Activated CD8-positive, alpha-beta memory T cell treated with anti-CD3 and anti-CD28 coated beads, Interleukin-2, amount 10 ng/mL, durations not matched to agents 7 days and 5 days (primary cell): ENCODE measurements at places on chromosomes 5 and 9. TPM values are rescaled to one million over a fixed set of nuclear protein-coding genes. Genes with fewer than 3 reads are reported as not detected.

Gene PCDHGA1
- not detected for total RNA-seq

Gene POLR3G
- total RNA-seq = 10.4 TPM

Gene ARHGEF39
- 21.1 TPM for total RNA-seq

Gene OBP2B
- total RNA-seq = not detected

Gene IL31RA
- not detected for total RNA-seq

Gene GM2A
- 18.7 TPM for total RNA-seq

Gene GPR150
- total RNA-seq = 0.28 TPM

Gene PCDHB14
- total RNA-seq = not detected

Gene CDO1
- 0.30 TPM for total RNA-seq

Gene LCN9
- not detected for total RNA-seq
